ENCODE measurements at places on chromosomes 3 and 15.

DNA sequence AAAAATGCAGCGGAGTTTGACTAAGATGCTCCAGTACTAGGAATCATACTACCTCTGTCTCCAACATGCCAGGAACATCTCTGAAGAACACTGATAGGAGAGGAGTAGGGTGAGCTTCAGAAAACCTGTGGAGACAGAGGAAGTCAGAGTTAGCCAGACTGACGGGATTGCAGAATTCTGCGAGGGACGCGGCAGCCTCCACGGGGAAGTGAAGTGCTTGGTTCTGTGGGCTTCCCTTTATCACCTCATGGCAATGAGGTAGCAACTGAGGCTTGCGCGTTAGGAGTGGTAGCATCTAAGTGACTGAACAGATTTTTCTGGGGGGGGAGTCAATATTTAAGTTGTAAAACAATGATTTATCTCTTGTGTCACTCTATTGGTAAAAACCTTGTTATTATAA, 226.3 kb downstream of the MCTP2 start:
- DNase-seq: no peak

DNA sequence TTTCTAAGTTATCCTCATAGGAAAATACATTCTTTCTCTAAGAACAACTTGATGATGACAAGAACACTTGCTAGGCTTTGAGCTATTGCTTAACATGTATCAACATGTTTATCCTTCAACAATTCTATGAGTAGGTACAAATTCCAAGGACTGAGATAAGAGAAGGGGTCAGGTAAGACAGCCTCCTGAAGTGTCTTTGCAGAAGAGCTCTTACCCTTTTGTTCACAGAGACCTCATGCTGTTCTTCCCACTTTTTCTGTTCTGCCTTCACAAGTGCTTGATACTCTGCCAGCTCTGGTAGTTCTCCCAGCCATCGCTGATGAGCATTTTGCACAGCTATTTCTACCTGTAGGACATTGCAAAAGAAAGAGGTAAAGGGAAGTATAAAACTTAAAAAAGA, 50.9 kb downstream of the CEP152 start:
- no peak for DNase-seq

DNA sequence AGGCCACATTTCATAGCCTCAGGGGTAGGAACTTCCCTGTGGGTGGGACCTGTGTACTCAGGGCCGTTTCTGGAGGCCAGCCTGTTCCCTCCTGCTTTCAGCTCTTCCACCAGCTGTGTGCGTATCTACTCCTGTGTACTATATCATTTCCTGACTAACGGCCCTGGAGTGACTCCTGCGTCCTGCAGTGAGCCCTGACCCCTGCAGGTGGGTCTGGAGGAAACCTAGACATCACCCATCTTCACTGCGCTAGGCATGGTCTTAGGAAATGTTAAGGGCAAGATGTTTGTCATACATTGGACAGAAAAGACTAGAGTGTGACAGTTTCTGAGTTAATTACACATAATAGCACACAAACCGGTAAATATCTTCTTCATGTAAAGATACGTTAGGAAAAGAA, 297.3 kb downstream of the GABRB3 start:
- DNase-seq: peak; percentile 11

DNA sequence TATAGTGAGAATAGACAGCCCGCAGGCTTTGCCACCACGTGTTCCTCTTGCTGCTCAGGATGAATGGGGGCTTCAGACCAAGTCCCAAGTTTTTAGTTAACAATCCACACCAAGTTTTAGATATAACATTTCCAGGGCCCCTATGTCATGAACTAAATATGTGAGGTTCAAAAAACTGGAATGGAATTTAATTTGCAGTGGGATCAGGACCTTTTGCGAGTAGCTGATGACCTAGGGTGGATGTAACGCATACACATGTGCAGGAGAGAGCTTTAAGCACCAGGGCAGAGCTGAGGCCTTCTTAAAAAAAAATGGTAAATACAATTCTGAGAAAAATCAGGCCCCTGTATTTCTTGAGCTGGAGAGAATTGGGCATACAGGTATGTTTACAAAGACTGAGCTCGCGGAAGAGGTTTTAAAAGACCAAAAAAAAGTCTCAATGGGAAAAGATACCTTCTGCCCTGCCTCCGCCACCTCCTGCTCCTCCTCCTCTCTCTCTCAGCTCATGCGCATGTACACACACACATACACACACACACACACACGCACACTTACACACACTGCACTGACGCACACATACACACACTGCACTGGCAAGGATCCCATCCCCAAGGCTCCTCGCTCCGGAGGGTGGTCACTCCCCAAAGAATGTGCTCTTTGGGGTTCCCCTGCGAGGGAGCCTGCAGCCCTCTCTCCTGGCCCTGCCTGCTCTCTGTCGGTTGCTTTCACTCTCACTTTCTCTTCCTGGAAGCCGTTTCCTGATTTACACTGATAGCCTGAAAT, 48.2 kb upstream of the IGF1R start:
- DNase-seq: no peak

- no peak for DNase-seq
These were observed 535.1 kb downstream of the SOX2 start for GRCh38 chr3:182246870-182247269.

DNA sequence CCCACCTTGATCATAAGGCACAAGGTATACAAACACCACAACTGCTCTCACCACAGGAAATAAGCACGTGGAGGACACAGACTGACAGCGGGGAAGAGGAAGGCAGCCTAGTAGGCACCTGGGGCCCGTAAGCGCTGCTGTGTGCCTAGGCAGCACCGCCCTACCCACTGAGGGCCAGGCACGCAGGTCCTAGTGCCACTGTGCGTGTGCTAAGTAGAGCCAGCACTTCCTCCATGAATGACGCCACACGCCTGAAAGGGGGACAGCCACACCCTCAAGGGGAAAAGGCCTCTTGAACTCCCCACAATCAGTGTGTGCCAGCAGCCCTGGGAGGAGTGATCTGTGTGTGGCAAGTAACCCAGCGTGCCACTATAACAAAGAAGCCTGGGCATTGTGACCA, 73.0 kb downstream of the ATP1B3 start:
- DNase-seq: no peak

DNA sequence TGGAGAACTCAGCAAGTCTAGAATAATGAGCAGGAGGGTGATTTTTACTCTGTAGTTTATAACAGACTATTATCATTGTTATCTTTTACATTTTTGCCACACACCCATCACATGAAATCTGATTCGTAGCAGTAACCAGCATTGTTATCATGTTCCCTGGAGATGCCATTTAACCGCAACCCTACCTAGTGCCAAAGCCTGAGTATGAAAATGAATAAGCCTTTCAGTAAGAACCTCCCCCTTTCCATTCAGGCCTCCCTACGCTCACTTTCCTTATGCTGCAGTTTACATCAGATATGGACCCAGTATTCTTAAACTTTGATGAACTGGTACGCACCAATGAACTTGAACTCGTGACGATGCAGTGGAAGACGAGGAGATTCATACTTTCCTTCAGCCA, 158.7 kb upstream of the SPRED1 start:
- no peak for DNase-seq

DNA sequence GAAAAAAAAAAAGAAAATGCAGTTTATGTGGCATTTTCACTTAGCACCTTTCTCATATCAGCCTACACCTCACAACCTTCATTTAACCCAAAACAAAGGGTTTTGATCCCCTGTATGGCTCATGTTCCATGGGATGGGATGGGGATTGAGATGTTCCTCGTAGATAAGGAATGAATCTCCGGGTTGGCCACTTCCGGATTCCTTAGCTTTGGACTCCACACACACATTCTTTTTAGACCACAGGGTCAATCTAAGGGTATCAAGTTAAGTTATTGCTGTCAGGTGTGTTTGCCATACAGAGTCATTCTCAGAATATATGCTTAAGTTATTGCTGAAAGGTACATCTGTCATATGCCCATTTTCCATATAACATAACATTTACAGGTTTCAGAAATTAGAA, 301.4 kb upstream of the TGFBR2 start:
- DNase-seq: no peak

Data from NCI-H82 (cell line).